ENCODE measurements at places on chromosomes 7 and 10.

DNA sequence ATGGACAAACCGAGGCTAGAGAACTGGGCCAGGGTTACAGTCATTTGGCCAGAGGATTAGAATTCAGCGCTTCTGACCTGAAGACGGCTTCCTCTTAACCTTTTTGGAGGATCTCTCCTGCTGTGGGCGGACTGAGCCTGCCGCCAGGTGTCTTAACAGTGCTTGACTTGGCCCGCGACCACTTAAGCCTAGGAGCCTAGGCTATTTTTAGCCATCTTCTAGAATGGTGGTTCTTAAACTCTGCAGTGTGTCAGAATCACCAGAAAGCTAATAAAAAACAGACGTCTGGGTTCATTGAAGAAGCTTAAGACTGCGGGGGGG lies 722 bp downstream of the MDH2 start:
- peak; percentile 20 for DNase-seq

DNA sequence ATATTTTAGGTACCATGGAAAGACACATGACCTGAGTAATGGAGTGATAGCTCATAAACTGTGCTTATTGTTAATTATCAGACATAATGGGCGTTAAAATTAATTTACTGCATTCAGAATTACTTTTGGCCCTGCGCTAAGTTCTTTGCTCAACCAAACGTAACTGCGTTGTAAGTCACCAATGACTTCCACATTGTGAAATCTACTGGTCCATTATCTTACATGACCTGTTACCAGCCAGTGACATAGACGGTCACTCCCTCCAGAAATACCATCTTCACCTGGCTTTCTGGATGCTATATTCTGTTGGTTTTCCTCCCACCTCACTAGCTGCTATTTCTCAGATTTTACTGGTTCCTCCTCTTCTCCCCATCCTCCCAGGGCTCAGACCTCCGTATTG lies 5.0 kb upstream of the GIGYF1 start:
- DNase-seq = no peak

- no peak for DNase-seq
These were observed 57.0 kb upstream of the C10orf120 start for GRCh38 chr10:122756656-122757055.

DNA sequence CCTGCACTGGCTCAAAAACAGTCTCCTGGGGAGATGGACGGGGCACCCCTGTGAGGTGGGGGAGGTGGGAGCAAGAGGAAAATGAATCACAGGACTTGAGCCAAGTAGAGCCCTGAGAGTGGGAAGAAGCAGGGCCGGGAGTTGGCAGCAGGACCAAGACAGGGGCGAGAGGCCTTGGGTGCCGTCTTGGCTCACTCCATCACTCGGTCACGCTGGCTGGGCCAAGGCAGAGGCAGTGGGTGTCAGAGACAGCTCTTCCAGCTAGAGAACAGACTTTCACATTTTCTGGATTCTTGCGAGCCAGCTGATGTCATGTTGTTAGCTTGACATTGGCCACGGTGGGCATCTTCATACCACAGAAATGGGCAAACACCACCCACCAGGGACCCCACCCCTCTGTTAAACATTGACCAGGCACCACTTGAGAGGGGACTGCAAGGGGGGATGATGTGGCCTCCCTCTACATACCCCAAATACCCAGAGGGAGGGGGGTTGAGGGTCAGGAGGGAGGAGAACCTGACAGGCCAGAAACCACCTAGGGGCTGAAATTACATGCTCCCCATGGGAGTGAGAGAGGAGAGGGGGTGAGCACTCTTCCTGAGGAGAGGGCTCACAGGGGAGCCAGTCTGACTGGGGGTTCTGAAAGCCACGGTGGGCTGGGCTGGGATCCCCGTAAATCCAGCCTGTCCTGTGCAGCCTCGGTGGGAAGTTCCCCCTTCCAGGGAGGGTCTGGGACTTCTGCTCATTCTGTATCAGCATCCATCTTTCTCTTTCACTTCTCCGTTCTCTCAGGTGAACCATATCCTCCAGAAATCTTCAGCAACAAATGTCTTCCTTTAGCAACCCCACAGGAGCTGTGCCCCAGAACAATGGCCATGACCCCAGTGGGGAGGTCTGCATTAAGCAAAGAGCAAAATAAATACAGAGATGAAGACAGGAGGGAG lies 19.6 kb downstream of the CAMK2B start:
- no peak for DNase-seq

GRCh38 chr7:105261689-105262088 lies 127.0 kb downstream of the SRPK2 start:
- DNase-seq = peak; percentile 55

- no peak for DNase-seq
These were observed 118.7 kb downstream of the MAD1L1 start for GRCh38 chr7:2114052-2114451.

DNA sequence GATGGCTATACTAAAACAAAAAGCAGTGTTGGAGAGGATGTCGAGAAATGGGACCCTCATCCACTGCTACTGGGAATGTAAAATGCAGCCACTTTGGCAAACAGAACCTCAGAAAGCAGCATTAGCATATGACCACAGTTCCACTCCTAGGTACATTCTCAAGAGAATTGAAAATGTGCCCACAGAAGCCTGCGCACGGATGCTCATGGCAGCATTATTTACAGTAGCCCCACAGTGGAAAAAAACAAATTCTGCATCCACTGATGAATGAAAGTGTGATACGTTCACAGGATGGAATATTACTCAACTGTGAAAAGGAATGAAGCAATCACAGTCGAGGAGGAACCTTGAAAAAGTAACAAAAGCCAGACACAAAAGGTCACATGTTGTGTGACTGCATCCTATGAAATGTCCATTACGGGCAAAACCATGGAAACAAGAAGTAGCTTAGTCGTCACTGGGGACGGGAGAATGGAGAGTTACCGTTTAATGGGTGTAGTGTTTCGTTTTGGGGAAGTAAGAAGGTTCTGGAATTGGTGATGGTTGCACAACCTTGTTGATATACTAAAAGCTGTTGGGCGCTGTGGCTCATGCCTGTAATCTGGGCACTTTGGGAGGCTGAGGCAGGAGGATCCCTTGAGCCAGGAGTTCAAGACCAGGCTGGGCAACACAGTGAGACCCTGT lies 2.5 kb upstream of the UPK3B start:
- peak; percentile 0 for DNase-seq

GRCh38 chr10:22315455-22316285 lies 518 bp upstream of the COMMD3 start:
- no peak for DNase-seq

DNA sequence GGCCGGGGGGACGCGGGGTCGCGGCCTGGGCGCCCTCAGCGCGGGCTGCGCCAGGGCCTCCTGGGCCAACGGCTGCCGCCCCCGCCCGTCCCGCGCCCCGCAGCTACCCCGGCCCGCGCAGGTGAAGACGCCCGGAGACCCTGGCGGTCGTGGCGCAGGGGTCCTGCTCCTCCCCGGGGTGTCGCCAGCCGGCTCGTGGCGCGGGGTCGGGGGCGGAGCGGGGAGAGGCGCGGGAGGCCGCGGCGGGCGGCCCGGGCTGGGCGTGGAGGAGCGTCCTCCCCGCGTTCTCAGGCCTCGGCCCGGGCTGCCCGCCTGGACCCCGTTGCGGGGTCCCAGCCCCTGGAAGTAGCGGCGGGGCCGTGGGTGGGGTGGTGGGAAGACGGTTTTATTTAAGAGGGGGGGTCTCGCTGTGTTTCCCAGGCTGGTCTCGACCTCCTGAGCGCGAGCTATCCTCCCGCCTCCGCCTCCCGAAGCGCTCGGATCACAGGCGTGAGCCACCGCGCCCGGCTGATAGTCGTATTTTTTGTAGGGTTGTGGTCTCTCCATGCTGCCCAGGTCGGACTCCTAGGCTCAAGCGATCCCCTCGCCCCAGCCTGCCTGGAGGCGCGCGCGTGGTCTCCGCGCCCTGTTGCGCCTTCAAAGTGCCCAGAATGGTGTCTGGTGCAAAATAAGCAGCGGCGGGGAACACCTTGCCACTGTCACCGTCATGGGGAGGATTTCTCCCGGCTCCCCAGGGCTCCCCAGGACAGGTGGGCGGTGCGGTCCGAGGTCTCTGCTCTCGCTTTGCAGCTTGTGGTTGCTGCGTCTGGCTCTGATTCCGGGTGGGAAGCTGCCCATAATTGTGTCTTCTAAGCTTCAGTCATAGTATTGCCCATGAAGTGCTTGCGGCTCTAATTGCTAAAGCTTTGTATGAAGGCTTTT lies 15.3 kb upstream of the SUN1 start:
- no peak for DNase-seq

- DNase-seq = no peak
These were observed 62.9 kb upstream of the PRR15 start for GRCh38 chr7:29500719-29501118.

DNA sequence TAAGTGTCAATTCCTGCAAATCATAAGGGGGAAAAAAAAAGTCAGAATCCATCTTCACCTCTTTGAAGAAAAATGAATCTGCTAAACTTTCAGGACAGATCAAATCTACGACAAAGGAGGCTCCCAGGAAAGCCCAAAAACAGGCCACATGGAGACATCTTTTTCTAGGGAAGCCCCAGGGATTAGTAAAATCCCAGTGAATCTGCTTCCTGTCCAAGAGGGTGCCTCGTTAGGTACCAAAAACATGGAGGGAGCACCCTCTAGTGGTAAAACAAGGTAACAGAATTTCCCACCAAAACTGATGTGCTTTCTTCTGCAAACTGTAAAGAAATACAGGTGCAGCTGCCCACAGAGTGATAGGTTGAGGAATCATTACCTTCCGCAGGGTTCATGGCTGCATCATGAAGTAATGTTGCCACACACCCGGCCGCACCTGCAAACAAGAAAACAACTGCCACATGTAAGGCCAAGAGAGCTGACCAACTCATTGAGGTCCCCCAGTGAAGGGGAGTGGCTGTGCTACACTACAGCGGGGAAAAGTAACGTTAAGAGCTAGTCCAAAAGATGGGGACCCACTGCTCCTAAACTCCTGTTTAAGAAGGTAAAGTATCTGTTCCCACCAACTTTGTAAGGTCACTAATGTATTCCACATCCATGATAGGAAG lies 7.9 kb downstream of the SLC25A28 start:
- peak; percentile 59 for DNase-seq

- no peak for DNase-seq
These were observed 21.7 kb downstream of the ST8SIA6 start for GRCh38 chr10:17432723-17433122.

- no peak for DNase-seq
These were observed 2.5 kb upstream of the KEL start for GRCh38 chr7:142964502-142965246.

DNA sequence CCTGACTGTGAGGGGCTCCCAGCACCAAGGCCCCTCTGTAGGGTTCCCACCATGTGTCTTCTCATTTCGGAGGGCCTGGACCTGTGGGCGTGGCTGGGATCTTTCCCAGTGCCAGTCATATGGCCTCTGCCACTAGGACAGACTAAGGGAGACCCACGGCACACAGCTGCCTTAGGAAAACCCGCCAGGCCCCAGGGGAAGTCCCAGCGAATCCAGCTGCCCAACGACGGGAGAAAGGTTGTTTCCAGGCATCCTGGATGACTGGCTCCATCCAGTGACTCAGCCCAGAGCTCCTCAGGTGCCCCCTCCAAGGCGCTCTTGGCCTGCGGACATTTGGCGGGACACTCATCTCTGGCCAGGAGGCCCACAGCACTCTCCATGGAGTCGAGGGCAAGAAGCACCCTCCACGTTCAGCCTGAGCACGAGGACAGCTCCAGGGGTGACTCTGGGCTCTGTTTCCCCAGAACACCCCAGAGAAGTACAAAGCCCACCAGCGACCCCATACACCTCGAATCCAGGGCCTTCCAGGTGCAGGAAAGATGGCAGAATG lies 39.9 kb downstream of the PWWP2B start:
- DNase-seq = no peak

- DNase-seq = no peak
These were observed 108.1 kb downstream of the GNAT3 start for GRCh38 chr7:80403686-80404241.

DNA sequence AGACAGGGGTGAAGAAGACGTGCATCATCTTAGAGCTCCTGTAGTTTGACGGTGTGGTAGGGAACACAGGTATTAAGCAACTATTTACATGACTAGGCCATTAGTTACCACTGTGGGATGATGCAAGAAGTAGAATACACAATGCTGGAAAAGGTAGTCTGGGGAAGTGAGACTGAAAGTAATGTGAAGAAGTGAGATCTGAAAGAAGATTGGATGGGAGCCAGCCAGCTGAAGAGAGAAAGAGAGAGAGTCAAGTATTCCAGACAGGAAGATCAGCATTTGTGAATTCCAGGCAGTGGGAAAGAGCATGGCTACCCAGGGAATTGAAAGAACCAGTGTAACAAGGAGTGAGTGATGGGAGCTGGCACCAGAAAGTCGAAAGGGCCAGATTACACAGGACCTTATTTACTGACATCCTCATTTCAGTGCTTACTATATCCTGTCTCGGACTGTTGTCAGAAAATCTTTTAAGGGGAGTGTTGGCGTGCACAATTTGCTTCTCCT lies 4.0 kb upstream of the CFAP58 start:
- DNase-seq = no peak

All from SK-N-DZ (cell line).